ENCODE measurements at places on chromosomes 4 and X. TPM values are rescaled to one million over a fixed set of nuclear protein-coding genes. Genes with fewer than 3 reads are reported as not detected.

GRCh38 chr4:73275318-73275654 is 16.7 kb upstream of the ANKRD17 start:
- no peak for DNase-seq
- H3K27ac ChIP-seq = no peak overlapping the region
- H3K4me3 ChIP-seq = no peak overlapping the region
- H3K4me1 ChIP-seq = no peaks in the 10 kb centered on the region
- no peaks in the 10 kb centered on the region for H3K36me3 ChIP-seq

DNA sequence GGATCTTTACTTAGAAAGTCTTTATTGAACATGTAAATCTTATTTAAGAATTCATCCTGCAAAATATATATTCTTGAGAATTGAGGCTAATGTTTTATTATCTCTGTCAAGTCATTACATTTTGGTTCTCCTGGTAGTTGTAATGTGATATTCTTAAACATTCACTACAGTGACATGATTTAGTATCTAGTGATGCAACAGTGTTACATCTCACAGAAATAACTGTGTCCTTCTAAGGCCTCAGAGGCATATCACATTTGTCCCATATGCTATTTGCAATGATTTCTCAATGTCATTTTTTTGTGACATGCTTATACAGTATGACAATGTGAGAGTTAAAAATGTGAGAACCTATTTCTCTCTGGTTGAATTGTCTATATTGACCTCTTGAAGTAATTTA is 34.1 kb downstream of the PRRG1 start:
- no peak for DNase-seq
- H3K27ac ChIP-seq = no peak overlapping the region
- H3K36me3 ChIP-seq = no peaks in the 10 kb centered on the region
- H3K27me3 ChIP-seq = no peaks in the 10 kb centered on the region
- no peaks in the 10 kb centered on the region for H3K4me1 ChIP-seq
- no peak overlapping the region for H3K4me3 ChIP-seq

DNA sequence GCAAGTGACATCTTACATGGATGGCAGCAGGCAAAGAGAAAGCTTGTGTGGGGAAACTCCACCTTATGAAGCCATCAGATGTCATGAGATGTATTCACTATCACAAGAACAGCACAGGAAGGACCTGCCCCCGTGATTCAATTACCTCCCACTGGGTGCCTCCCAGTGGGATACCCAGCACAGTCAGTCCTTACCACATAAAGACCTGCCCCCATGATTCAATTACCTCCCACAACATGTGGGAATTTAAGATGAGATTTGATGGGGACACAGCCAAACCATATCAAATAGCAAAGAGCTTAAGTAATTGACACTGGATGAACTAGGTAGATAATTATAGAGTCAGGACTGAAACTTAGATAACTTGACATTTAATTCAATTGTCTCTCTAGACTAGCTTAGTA is 85.6 kb downstream of the SLIT2 start:
- no peak overlapping the region for H3K27ac ChIP-seq
- H3K4me1 ChIP-seq = no peaks in the 10 kb centered on the region
- DNase-seq = no peak
- H3K27me3 ChIP-seq = no peaks in the 10 kb centered on the region

Gene RBM3
- total RNA-seq = 227 TPM

GRCh38 chrX:97790850-97791249 is 907.1 kb downstream of the RPA4 start:
- no peaks in the 10 kb centered on the region for H3K27me3 ChIP-seq
- no peak for DNase-seq
- no peaks in the 10 kb centered on the region for H3K36me3 ChIP-seq
- H3K27ac ChIP-seq = no peak overlapping the region

Gene PCDH7
- total RNA-seq = 22.6 TPM

DNA sequence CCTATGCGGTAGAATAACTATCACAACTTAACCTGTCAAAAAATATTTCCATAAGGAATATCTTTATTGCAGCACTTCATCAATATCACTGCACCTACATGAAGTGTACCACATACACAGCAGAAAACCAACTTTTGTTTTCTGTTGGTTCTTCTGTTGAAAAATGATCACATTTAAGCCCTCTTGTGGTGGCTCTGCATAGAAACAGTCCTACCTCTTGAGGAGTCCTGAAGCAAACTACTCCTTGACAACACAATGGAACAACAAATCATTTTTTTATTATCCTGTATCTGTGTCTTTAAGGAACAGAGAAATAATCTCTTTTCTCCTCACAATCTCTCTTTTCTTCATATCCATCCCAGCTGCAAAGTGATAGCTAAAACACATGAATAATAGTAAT is 39.8 kb upstream of the ATOH1 start:
- H3K36me3 ChIP-seq = no peaks in the 10 kb centered on the region
- H3K27me3 ChIP-seq = no peaks in the 10 kb centered on the region
- no peak overlapping the region for H3K27ac ChIP-seq
- DNase-seq = no peak
- no peak overlapping the region for H3K4me3 ChIP-seq
- no peaks in the 10 kb centered on the region for H3K4me1 ChIP-seq

- H3K27me3 ChIP-seq = no peaks in the 10 kb centered on the region
- no peak overlapping the region for H3K4me3 ChIP-seq
- H3K36me3 ChIP-seq = no peaks in the 10 kb centered on the region
- no peak for DNase-seq
- H3K27ac ChIP-seq = no peak overlapping the region
Observed at GRCh38 chrX:132004728-132005127, 18.4 kb upstream of the STK26 start.

GRCh38 chr4:52665592-52665991 is 6.5 kb upstream of the USP46 start:
- H3K4me1 ChIP-seq = no peaks in the 10 kb centered on the region
- H3K4me3 ChIP-seq = no peak overlapping the region
- H3K36me3 ChIP-seq = no peaks in the 10 kb centered on the region
- H3K27me3 ChIP-seq = no peaks in the 10 kb centered on the region
- DNase-seq = no peak

DNA sequence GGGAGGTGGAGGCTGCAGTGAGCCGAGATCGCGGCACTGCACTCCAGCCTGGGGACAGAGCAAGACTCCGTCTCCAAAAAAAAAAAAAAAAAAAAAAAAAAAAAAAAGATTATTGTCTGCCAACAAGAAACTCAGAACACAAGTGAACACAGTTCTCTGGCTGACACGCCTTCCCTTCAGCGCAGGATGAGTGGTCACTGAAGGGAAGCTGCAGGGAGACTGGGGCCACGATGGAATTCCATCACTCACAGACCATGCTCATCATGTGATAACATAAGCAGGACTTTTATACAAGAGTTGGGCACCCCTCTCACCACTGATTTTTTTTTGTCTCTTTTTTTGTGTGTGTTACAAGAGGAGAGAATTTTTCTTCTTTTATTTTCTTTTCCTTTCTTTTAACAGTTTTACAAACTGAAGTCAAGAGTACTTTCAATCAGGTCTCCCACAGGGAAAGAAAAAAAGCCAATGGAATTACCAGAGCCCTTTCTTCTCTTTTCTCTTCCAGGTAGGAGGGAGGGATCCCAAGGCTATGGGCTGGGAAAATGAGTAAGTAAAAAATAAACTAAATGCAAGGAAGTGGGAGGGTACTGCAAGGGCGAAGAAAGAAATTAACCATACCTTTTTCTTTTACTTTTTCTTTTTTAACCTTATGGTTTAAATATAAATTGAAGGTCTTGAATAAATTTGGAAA is 435.6 kb downstream of the GPM6A start:
- H3K4me1 ChIP-seq = no peaks in the 10 kb centered on the region
- H3K27me3 ChIP-seq = no peaks in the 10 kb centered on the region
- H3K36me3 ChIP-seq = no peaks in the 10 kb centered on the region
- H3K27ac ChIP-seq = no peak overlapping the region
- no peak overlapping the region for H3K4me3 ChIP-seq
- no peak for DNase-seq

GRCh38 chr4:153335665-153336064 is 8.8 kb upstream of the MND1 start:
- no peak for DNase-seq
- peaks cover 1% of the 10 kb centered on the region for H3K4me1 ChIP-seq
- no peaks in the 10 kb centered on the region for H3K27me3 ChIP-seq
- no peak overlapping the region for H3K27ac ChIP-seq
- H3K4me3 ChIP-seq = no peak overlapping the region

Gene DGKK
- not detected for total RNA-seq

DNA sequence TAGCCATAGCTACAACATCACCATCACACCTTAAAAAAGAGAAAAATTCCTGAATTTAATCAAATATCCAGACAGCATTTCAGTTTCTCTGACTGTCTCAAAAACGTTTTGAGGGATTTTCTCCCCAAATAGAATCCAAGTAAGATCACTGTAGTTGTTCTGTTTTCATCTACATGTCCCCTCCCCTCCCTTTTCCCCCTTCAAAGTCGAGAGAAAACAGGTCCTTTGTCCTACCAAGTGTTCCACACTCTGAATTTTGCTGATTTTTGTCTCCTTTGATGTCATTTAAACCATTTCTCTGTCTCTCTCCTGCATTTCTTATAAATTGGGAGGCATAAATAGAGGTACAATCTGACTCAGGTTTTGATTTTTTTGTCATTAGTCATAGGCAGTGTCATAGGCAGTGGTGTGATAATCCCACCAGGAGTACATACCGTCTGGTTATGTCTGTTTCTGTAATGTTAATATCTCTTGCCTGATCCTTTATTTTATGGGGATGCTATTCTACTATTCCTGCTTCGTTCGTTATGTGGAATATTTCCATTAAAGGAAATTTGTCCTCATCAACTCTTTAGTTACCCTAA is 348.6 kb downstream of the PTTG2 start:
- H3K4me3 ChIP-seq = no peak overlapping the region
- DNase-seq = no peak
- no peaks in the 10 kb centered on the region for H3K36me3 ChIP-seq

- no peak overlapping the region for H3K4me3 ChIP-seq
- no peaks in the 10 kb centered on the region for H3K36me3 ChIP-seq
- H3K27me3 ChIP-seq = no peaks in the 10 kb centered on the region
- no peak overlapping the region for H3K27ac ChIP-seq
- no peak for DNase-seq
Observed at GRCh38 chr4:161121451-161121850, 1042.3 kb downstream of the FSTL5 start.

Gene TLL1
- 1.3 TPM for total RNA-seq

Gene CFAP97
- total RNA-seq = 38.2 TPM

Gene DDX53
- total RNA-seq = not detected

DNA sequence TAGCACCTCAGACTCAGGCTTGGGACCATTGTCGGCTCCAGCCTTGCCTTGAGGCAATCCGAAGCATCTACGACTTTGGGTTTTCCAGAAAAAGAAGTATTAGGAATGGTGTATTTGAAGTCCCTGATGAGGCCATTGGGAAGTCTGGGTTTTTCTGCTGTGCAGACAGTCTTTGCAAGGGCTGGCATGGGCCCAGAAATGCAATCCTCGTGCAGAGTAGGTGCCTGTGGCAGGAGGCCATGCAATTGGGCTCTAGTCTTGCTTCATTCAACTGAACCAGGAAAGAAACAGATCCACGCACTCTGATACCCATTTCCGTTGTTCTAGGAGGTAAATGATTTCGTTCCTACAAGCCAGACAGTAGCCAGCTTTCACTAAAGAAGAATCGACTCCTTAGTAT is 12.4 kb downstream of the ZFP92 start:
- H3K36me3 ChIP-seq = no peaks in the 10 kb centered on the region
- no peaks in the 10 kb centered on the region for H3K4me1 ChIP-seq
- no peaks in the 10 kb centered on the region for H3K27me3 ChIP-seq
- H3K27ac ChIP-seq = no peak overlapping the region

Gene ARHGAP6
- total RNA-seq = 19.3 TPM

GRCh38 chrX:53458082-53458481 is 23.9 kb upstream of the HSD17B10 start:
- no peaks in the 10 kb centered on the region for H3K36me3 ChIP-seq
- no peaks in the 10 kb centered on the region for H3K27me3 ChIP-seq
- H3K27ac ChIP-seq = no peak overlapping the region
- no peak overlapping the region for H3K4me3 ChIP-seq

- DNase-seq = peak; percentile 42
- H3K27me3 ChIP-seq = no peaks in the 10 kb centered on the region
- H3K4me1 ChIP-seq = peaks cover 2% of the 10 kb centered on the region
Observed at GRCh38 chr4:30721185-30722091, 1.3 kb downstream of the PCDH7 start.

DNA sequence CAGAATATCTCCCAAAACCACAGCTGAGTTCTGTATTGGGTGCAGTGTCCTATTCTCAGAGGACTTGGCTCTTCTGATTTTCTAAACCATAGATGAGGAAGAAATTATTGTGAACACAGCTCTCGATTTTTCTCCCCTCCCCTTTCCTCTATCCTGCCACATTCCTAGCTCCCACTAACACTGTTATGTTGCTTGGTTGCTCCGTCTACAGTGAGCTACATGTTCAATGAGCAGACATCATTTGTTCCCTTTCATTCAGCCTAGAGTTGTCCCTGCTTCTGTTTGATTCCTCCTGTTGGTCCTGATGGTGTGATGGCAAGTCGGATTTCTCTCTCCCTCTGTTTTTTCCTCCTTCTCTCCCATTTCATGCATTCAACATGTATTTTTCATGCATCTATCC is 65.9 kb downstream of the DIPK2B start:
- no peak overlapping the region for H3K4me3 ChIP-seq
- H3K27ac ChIP-seq = no peak overlapping the region
- H3K4me1 ChIP-seq = no peaks in the 10 kb centered on the region
- H3K36me3 ChIP-seq = no peaks in the 10 kb centered on the region
- no peaks in the 10 kb centered on the region for H3K27me3 ChIP-seq

- no peak overlapping the region for H3K4me3 ChIP-seq
- no peaks in the 10 kb centered on the region for H3K27me3 ChIP-seq
- no peak for DNase-seq
- H3K27ac ChIP-seq = no peak overlapping the region
- H3K4me1 ChIP-seq = peaks cover 4% of the 10 kb centered on the region
- no peaks in the 10 kb centered on the region for H3K36me3 ChIP-seq
Observed at GRCh38 chr4:141027421-141027820, 105.8 kb downstream of the RNF150 start.

Gene CCDC120
- total RNA-seq = 9.9 TPM

DNA sequence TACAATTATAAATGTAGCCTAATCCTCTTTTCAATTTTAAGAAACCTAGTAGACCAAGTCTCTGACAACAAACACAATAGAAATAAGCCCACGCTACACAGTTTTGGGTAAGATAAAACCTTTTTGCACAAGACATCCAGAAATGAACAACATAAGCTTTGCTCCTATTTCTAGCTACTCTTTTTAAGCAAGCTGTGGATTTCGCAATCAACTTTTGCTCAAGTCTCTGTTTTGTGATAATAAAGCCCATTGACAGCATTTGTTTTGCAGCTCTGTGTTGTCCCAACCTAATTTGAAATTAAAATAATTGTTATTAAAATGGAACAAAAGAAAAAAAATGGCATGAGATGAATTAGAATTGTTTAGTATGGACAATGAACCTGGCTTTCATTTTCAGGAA is 287.9 kb upstream of the PUDP start:
- no peak overlapping the region for H3K4me3 ChIP-seq
- no peak for DNase-seq
- H3K4me1 ChIP-seq = no peaks in the 10 kb centered on the region
- H3K36me3 ChIP-seq = no peaks in the 10 kb centered on the region
- H3K27me3 ChIP-seq = no peaks in the 10 kb centered on the region
- H3K27ac ChIP-seq = no peak overlapping the region

Gene HERC5
- 19.0 TPM for total RNA-seq

- H3K27me3 ChIP-seq = no peaks in the 10 kb centered on the region
- H3K36me3 ChIP-seq = no peaks in the 10 kb centered on the region
- H3K27ac ChIP-seq = no peak overlapping the region
- no peaks in the 10 kb centered on the region for H3K4me1 ChIP-seq
Observed at GRCh38 chr4:47715716-47716416, 122.0 kb downstream of the CORIN start.

- H3K27me3 ChIP-seq = no peaks in the 10 kb centered on the region
- H3K4me1 ChIP-seq = no peaks in the 10 kb centered on the region
- H3K36me3 ChIP-seq = no peaks in the 10 kb centered on the region
- H3K4me3 ChIP-seq = no peak overlapping the region
- no peak for DNase-seq
- no peak overlapping the region for H3K27ac ChIP-seq
Observed at GRCh38 chrX:8897259-8897658, 96.1 kb upstream of the FAM9A start.
